ENCODE measurements at places on chromosomes 16 and 17. TPM values are rescaled to one million over a fixed set of nuclear protein-coding genes. Genes with fewer than 3 reads are reported as not detected.

The BAIAP2 gene
- 129 TPM for total RNA-seq

The HOXB6 gene
- total RNA-seq = 3.8 TPM

The CUEDC1 gene
- total RNA-seq = 59.2 TPM

The FBXW10 gene
- 0.97 TPM for total RNA-seq

The KCNJ18 gene
- 0.08 TPM for total RNA-seq

The FAM20A gene
- not detected for total RNA-seq

The ATF7IP2 gene
- 10.4 TPM for total RNA-seq

The PERCC1 gene
- not detected for total RNA-seq

The TNFRSF17 gene
- total RNA-seq = not detected
